ENCODE measurements at places on chromosomes 11 and 22.
A peak's percentile ranks its signal among the peaks of the same experiment; 100 is the strongest.

- no peak for DNase-seq
These were observed 960.1 kb downstream of the NTM start for GRCh38 chr11:132330515-132330914.

GRCh38 chr22:48743601-48744282 lies 1083.9 kb downstream of the BRD1 start:
- peak; percentile 8 for DNase-seq

DNA sequence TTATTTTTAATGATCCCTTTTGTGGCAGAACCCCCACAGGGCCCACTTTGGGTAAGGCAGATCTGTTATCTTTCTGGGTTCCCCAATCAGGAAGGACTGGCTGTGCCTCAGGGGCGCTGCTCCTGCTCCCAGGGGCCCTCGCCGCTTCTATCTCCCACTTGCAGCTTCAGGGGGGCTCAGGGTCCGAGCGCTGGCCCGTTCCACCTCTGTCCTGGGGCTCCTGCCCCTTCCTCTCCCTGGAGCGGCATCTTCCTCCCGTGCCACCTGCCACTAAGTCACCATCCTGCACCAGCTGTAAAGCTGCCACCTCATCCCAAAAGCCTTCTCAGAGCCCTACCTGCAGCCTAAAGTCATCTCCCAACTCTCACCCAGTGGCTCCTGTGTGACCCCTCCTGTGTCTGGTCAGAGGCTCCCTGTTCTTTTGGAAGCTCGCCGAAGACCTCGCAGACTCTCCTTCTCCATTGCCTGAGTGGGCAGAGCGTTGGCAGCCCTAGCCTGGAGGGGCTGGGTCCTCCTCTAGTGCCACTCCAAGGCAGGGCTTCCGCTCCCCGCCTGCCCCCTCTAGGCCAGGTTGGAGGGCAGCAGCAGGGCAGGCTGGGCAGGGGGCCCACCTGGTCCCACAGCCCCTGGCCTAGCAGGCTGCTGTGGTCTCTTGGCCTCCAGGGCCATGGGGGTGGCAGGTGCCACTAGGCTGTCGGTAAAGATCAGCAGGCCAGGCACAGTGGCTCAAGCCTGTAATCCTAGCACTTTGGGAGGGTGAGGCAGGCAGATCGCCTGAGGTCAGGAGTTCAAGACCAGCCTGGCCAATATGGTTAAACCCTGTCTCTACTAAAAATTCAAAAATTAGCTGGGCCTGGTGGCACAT lies 106.7 kb downstream of the MORC2 start:
- peak; percentile 6 for DNase-seq

- no peak for DNase-seq
These were observed 114.3 kb downstream of the CD44 start for GRCh38 chr11:35253237-35253636.

- DNase-seq: no peak
These were observed 16.1 kb downstream of the EIF3F start for GRCh38 chr11:8003187-8003586.

- peak; percentile 18 for DNase-seq
These were observed 61.5 kb upstream of the PITPNB start for GRCh38 chr22:27980424-27981148.

DNA sequence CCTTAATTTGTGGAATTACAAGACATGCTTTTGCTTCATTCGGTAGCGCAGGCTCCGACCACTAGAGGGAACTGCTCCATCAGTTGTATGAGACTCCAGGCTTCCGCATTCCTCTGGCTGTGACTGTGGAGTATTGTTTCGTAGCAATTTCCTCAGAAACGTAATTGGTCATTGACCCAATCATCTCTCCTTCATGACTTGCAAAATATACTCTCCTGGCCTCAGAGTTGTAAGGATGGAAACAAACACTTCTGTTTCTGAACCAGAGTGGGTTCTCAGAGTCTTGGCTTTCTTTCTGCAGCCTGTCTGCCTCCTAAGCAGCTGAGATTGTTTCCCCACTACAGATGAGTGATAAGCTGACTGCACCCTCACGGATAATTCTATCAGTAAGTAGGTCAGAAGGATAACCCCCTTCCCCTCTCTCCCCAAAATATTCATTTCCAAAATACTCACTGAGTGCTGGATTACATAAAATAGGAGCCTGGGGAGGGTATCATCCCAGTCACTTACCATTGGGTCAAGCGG lies 146.8 kb upstream of the ZC3H12C start:
- DNase-seq: peak; percentile 95

GRCh38 chr11:100224541-100225034 lies 462.5 kb upstream of the ARHGAP42 start:
- no peak for DNase-seq

- no peak for DNase-seq
These were observed 49.3 kb downstream of the IGLL1 start for GRCh38 chr22:23530766-23531282.

- DNase-seq: no peak
These were observed at the start of gene VPREB3 for GRCh38 chr22:23754220-23754919. Gene VPREB3, minus strand, starts transcription at chr22:23754425. Its CDS starts 62 bp downstream, at chr22:23754363.

GRCh38 chr11:43830928-43831440 lies 49.6 kb upstream of the ALKBH3 start:
- DNase-seq: no peak

- DNase-seq: peak; percentile 15
These were observed 176.0 kb downstream of the ARHGAP42 start for GRCh38 chr11:100863080-100863581.

- DNase-seq: no peak
These were observed 9.2 kb downstream of the PRSS23 start for GRCh38 chr11:86809561-86809960.

GRCh38 chr11:68028802-68029545 lies 1.5 kb upstream of the NDUFS8 start:
- DNase-seq: no peak

DNA sequence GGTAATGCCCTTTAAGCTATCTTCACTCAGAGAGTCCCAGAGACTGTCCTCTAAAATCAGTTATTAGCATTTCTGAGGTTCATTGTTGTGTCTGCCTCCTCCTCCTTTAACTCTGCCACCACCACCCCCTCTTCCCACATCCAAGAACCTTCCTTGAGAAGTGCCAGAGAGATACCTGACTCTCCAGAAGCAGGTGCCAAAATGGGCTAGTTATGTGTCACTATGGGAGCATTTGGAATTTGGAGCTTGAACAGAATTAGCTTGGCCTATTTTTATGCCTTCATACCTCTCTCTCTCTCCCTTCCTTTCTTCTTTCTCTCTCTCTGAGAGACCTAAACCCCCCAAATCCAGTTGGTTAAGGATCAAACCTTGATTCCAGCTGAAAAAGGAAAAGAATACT lies 75.9 kb downstream of the AMOTL1 start:
- no peak for DNase-seq

DNA sequence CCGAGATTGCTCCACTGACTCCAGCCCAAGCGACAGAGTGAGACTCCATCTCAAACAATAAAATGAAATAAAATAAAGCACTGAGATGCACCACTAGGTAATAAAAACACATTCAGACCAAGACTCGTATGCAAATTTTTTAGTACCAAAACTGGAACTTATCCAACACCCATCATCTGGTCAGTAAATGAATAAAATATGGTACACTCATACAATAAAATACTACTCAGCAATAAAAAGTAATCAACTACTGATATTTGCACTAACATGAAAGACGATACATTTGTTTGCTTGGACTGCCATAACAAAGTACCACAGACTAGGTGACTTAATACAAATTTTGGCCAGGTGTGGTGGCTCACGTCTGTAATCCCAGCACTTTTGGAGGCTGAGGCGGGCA lies 17.8 kb upstream of the POLD3 start:
- no peak for DNase-seq

DNA sequence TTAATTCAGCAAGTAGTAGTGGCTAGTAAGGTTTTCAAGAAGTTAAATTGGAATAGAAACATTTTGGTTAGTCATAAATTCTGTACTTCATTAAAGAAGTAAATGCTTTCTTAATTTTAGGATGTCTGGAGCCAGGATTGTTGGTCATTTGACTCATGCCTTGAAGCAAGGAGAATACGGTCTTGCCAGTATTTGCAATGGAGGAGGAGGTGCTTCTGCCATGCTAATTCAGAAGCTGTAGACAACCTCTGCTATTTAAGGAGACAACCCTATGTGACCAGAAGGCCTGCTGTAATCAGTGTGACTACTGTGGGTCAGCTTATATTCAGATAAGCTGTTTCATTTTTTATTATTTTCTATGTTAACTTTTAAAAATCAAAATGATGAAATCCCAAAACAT lies 25.8 kb downstream of the ACAT1 start:
- no peak for DNase-seq

GRCh38 chr22:44389181-44389580 lies 76.4 kb upstream of the SHISAL1 start:
- no peak for DNase-seq

- no peak for DNase-seq
These were observed 8.7 kb upstream of the NPTXR start for GRCh38 chr22:38852522-38852921.

DNA sequence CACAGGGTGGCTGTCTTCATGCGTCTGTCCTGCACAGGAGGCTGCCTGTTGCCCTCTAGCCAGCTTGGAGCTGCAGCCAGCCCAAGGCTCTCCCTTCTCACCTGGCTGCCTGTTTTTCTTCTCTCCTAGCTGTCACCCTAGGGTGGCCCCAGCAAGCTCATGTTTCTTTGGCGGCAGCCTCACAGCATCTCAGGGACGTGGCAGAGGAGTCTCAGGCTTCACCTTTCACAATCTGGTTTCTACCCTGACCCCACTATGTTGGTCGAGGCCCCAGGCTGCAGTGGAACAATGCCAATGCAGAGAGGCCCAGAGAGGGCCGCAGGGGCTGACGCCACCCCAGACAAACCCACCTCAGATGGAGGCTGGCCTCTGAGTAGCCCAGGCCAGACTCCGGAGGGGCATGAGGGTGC lies 2.5 kb upstream of the CLDN5 start:
- DNase-seq: no peak

DNA sequence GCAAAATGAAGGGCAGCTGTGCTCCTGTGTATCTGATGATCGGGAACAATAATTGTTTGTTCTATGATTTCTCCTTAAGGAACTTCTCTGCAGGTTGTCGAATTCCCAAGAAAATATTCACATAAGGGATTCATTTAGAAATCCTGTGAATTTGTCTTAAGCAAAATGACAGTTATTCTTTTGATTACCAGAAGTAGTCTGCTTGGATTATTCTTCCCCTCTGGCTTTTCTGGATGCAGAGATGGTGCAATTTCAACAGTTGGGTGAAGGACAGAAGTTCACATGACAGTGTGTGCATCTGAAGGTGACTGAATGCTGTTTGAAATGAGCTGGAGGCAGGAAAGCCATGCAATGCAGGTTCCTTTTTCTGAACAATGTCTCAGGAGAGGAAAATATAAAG lies 137.2 kb upstream of the MTMR2 start:
- no peak for DNase-seq

DNA sequence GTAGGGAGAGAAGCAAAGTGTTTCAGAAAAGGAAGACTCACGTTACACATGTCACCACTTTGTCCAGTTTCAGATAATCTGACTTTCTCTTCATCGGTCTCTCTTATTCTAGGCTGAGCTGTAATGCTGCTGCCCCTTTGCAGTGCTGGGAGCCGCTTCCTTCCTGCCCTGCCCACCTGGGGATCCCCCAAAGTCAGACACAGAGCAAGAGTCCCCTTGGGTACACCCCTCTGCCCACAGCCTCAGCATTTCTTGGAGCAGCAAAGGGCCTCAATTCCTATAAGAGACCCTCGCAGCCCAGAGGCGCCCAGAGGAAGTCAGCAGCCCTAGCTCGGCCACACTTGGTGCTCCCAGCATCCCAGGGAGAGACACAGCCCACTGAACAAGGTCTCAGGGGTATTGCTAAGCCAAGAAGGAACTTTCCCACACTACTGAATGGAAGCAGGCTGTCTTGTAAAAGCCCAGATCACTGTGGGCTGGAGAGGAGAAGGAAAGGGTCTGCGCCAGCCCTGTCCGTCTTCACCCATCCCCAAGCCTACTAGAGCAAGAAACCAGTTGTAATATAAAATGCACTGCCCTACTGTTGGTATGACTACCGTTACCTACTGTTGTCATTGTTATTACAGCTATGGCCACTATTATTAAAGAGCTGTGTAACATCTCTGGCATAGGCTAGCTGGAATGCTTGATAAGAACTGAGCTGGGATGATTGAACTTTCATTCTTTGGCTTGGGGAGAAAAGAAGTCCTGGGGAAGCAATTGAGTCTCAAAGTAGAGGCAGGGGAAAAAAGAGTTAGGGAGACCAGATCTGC lies 31.2 kb upstream of the SMIM35 start:
- no peak for DNase-seq

DNA sequence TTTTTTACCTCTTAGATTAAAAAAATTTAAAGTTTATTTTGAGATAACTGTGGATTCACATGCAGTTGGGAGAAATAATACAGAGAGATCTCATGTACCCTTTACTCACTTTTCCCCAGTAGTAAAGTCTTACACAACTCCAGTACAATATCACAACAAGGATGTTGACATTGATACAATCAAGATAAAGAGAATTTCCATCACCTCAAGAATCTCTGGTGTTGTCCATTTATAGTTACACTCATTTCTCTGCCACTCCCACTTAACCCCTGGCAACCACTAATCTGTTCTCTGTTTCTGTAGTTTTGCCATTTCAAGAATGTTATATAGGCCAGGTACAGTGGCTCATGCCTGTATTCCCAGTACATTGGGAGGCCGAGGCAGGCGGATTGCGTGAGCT lies 10.5 kb upstream of the ZBED5 start:
- DNase-seq: no peak

DNA sequence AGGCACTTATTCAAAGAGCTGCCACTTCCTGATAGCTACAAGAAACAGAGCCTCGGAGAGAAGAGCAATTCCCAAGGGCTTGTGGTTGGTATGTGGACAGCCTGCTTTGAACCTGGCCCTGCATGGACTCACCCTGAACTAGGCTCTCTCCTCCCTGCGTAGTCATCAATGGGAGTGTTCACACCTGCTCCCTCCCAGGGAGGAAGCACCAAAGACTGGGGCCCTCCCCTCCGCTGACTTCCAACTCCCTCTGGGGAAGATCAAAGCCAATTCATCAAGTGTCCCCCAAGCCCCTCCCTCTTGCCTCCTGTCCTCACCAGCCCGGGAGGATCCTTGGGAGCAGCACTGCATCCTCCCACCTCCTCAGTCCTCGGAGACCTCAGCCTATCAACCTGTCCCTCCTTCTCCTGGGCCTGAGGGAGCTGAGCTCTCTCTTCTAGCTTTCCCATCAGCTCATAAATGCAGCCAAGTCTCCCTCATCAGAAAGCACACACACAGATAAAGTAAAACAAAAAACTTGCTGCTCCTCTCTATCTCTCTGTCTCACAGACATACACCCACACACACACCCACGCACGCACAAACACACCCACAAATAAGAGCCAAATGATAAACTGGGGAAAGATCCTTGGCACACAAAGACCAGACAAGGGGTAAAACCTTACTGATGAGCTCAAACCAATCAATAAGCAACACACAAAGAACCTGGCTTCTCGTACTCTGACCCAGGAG lies 3.3 kb downstream of the A4GALT start:
- DNase-seq: peak; percentile 67

GRCh38 chr11:129211397-129211796 lies 19.3 kb upstream of the ARHGAP32 start:
- no peak for DNase-seq

- DNase-seq: no peak
These were observed 46.2 kb downstream of the WT1 start for GRCh38 chr11:32388871-32389770.

- DNase-seq: no peak
These were observed 179.1 kb upstream of the MTNR1B start for GRCh38 chr11:92790366-92790765.
